Mucosa of gallbladder (tissue), 1 donor: ENCODE measurements at places on chromosomes 2 and 18.

- peak; percentile 64 for DNase-seq
Measured at GRCh38 chr2:58448065-58448507, 207.0 kb upstream of the FANCL start.

DNA sequence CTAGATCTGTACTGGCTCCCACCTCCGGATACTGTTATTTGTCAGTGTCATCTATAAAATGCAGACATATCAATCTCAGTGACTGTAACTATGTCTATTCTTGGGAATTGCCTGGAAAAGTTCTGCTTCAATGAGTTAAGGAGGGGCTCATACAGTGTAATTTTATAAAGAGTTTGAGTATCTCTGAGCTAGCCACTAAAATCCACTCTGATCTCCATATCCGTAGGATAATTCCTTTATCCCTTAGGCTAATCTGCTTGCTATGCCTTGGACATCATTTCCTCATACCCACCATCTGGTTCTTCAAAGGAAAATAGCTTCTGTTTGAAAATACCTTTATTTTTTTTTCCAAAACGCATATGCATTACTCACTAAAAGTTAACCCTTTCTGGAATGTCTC lies 863.2 kb downstream of the SUCLG1 start:
- DNase-seq = no peak

GRCh38 chr18:29979881-29980280 lies 1062.7 kb downstream of the DSC3 start:
- no peak for DNase-seq

GRCh38 chr2:199988151-199988550 lies 32.8 kb downstream of the MAIP1 start:
- DNase-seq = no peak

GRCh38 chr2:100730290-100730868 lies 89.6 kb upstream of the NPAS2 start:
- peak; percentile 57 for DNase-seq
